ENCODE measurements at places on chromosomes 1 and 21. TPM values are rescaled to one million over a fixed set of nuclear protein-coding genes. Genes with fewer than 3 reads are reported as not detected.

Gene LCE2C
- not detected for total RNA-seq

Gene CA14
- not detected for total RNA-seq

Gene OLFM3
- not detected for total RNA-seq

Gene MPZ
- total RNA-seq, result 2.8 TPM

Gene LBR
- 145 TPM for total RNA-seq

Gene DCDC2B
- total RNA-seq, result not detected

Gene LRRC39
- 0.34 TPM for total RNA-seq

Gene PATJ
- total RNA-seq, result 8.1 TPM

Gene LYPD8
- not detected for total RNA-seq

Gene RGSL1
- total RNA-seq, result not detected

Gene KLHDC9
- 0.43 TPM for total RNA-seq

GRCh38 chr1:16474166-16474800 is 33.8 kb downstream of the NECAP2 start:
- no peak for DNase-seq

DNA sequence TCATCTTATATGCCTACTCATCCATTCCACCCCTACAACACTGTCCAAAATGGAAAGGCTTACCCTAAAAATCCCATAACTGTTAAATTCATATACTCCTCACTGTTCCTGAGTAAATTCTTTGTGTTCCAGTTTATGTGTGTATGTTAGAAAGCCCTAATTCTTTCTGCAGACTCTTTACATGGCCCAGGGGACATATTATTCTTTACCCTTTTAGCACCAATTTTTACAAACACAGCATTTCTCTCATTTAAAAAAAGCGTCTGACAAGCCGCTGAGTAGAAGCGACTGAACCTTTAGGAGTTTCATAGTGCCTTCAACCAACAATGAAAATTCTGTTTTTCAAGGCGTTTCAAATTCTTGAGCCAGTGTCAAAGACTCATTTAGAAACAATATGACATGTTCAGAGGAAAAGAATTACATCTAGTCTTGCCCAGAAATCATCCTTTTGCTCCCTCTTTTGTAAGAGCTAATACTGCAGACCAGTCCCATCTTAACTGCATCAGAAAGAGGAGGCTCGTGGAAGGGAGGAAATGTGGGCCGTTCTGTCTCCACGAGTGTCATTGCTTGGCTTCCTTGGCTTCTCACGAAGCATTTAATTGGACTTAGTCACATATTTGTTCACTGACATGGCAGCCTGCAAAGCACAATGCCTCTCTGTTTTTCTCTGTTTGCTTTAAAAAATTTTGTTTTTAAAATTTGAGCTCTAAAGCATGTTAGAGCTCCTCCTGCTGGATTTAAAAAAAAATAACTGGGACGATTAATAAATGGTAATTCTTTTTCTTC is 21.3 kb upstream of the C1orf105 start:
- peak; percentile 30 for DNase-seq

GRCh38 chr1:224381880-224382548 is 25.3 kb downstream of the CNIH4 start:
- peak; percentile 56 for DNase-seq

- no peak for DNase-seq
Measured at GRCh38 chr1:109777436-109777835, 13.7 kb upstream of the EPS8L3 start.

GRCh38 chr1:219413536-219413935 is 199.4 kb downstream of the ZC3H11B start:
- DNase-seq, result no peak

- peak; percentile 94 for DNase-seq
Measured at GRCh38 chr1:168439456-168440375, 104.1 kb downstream of the XCL2 start.

- DNase-seq, result no peak
Measured at GRCh38 chr1:237976331-237976730, 85.6 kb upstream of the ZP4 start.

GRCh38 chr1:62335656-62336055 is 16.4 kb upstream of the KANK4 start:
- DNase-seq, result no peak

- no peak for DNase-seq
Measured at GRCh38 chr1:84705513-84705912, 15.3 kb upstream of the SSX2IP start.

- no peak for DNase-seq
Measured at GRCh38 chr1:169090900-169091311, 15.6 kb upstream of the ATP1B1 start.

GRCh38 chr1:78047631-78048030 is 1.9 kb downstream of the GIPC2 start:
- DNase-seq, result no peak

DNA sequence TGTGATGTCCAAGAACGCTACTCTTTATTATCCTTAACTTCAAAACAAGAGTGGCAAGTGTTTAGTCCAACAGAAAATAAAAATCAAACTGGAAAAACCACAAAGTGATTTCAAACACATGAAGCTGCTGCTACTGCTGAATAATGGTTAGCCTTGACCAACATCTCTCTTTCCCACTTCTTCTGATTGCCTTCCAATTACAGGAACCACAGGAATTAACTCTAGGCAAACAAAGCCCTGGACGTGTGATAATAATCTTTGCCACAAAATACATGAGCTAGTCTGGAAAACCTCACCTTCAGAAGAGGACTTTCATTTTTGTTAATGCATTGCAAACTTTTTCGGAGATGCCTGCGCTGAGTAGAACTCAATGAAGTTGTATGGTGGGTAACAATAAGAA is 48.6 kb upstream of the COL11A1 start:
- no peak for DNase-seq

- DNase-seq, result no peak
Measured at GRCh38 chr1:115452600-115453329, 114.7 kb upstream of the NGF start.

DNA sequence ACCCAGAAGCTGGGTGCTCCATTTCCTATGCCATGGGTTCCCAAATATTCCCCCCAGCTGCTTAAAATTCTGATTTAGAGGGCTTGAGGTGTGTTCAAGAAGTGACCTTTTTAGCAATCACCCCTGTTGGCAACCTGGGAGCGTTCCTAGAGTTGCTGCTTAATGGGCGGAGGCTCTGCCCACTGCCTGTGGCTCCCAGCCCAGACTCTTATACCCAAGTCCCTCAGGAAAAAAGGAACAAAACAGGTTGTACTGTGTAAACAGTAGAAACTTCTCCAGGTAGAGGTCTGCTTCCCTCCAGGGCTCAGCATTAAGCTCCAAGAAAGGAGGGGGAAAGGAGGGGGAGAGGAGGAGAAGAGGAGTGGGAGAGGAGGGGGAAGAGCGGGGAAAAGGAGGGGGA is 14.6 kb upstream of the TENT5C start:
- DNase-seq, result no peak

DNA sequence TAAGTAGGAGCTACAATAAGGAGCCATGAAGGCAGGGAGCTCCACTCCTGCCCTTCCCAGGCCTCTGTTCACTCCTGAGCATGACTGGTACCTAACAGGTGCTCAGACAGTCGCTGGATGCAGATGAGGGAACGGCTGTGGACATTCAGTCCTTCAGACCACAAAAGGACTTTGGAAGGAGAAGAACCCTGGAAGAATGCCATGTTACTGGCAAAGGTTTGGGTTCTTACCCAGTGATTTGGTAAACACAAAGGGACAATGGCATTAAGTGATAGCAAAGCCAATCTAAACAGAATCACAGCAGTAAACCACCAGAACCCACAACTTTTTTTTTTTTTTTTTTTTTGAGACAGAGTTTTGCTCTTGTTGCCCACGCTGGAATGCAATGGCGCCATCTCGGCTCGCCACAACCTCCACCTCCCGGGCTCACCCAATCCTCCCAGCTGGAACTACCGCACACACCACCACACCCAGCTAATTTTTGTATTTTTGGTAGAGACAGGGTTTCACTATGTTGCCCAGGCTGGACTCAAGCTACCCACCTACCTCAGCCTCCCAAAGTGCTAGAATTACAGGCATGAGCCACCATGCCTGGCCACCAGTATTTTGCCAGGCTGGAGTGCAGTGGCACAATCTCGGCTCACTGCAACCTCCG is 7.5 kb upstream of the CBR3 start:
- DNase-seq, result no peak

GRCh38 chr1:208628022-208628914 is 384.1 kb upstream of the PLXNA2 start:
- no peak for DNase-seq

GRCh38 chr1:57376041-57376440 is 47.8 kb downstream of the DAB1 start:
- DNase-seq, result no peak

DNA sequence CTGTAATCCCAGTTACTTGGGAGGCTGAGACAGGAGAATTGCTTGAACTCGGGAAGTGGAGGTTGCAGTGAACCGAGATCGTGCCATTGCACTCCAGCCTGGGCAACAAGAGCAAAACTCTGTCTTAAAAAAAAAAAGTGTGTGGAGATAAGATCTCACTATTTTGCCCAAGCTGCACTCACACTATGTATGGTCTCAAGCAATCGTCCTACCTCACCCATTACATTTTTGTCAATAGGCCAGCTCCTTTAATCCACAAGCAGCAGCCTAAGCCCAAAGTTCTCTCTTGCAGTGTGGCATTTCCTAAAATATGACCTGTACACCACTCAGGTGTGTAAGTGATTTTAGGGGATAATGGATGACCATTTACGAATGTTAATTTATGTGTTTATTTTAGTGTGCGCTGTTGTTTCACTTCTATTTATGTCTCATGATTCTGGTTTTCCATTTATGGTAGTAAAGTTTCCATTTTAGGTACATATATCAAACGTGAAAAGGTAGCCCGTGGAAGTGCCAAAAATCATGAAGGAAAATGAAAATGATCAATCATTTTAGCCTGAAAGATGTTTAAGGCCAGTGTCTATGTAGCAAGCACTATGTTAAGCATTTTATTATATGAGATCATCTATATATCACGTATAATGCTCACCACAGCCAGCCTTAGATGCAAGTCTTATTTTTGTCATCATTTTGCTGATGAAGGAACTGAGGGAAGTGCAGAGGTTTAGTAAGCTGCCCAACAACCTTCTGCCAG is 5.6 kb downstream of the LCK start:
- DNase-seq, result no peak

DNA sequence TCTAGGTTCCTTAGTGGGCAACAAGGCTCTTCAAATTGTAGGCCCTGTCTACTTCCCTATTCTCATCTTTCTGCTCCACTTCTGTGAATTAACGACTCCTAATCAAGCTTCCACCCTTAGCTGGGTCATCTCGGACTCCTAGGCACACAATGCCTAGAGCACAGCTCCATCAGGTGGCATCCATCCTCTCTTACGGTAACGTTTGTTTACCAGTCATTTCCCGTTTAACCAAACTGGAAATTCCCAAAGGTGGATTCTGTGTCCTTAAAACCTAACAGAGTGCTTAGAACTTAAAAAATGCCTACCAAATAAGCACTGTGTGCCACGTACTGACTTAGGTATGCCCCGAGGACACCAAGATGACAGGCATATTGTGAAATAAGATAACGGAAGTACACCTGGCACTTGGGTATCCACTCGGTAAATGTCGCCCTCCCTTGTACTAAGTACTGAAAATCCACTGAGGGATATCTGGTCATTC is 1.5 kb downstream of the PARP1 start:
- DNase-seq, result peak; percentile 27

DNA sequence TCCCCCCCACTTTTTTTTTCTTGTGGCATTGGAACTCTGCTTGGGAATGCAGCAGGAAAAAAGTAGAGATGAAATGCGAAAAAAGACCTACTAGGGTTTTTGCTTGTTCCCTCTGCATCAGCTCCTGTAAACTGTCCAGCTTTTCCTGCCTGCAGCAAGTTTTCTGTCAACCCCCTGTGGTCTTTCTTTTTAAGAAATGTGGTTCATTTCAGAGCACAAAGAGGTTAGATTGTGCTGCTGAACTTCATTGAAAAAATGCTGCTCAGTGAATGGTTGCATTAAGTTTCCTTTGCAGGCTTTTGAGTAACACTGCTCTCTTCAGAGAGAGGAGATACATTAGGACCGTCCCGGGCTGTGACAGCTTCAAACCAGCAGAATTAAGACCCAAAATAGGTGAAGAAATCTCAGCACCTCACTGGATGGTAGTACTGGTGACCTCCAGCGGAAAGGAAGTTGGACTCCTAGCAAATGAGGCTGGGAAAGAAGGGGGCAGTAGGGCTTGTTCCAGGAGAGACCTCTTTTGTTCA is 80.7 kb downstream of the NDUFS5 start:
- no peak for DNase-seq

DNA sequence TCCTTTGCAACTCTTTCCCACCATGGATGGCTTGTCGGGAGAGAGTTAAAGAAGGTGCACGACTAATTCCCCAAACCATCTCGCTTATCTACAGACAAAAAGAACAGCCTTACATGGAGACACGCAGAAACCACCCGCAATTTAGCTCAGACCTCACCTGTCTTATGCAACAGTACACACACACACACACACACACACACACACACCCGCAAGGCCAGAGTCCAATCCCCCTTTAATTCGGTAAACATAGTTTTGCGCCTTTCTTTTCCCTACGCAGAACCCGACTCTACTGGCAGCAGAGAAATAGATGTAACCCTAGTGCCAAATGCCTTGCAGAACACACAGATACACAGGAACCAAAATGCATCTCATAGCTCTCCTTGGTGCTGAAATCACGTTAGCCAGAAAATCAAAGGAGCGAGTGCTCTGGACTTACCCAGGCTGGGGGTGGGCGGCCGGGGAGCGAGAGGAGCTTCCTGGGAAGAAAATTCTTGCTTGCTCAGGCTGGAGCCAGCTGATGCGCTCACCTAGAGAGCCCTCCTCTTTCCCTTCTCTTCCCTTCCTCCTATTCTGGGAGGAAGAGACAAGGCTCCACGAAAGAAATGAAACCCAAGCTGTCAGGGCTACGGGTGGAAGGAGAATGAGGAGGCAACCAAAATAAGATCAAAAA is 470 bp downstream of the TNR start:
- no peak for DNase-seq

DNA sequence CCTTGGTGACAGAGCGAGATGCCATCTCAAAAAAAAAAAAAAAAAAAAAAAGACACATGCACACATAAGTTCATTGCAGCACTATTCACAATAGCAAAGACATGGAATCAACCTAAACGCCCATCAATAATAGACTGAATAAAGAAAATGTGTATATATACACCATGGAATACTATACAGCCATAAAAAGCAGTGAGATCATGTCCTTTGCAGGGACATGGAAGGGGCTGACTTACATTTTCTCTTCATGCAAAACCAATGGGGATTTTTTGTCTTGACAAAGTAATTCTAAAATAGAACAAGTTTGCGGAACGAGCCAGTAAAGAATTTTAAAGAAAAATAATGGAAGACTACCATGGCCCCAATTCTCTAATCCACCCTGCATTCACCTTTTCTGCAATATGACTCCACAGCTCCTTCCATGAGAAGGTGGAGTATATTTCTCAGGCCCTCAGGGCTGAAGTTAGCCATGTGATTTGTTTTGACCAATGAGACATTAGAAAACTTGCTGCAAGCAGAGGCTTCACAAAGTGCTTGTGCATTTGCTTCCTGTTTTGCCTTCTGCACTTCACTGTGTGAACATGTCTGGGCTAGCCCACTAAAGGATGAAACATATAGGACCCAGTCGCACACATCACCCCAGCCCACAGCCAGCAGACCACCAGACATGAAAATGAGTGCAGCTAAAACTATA is 78.8 kb upstream of the NR5A2 start:
- DNase-seq, result peak; percentile 14

All from activated CD8-positive, alpha-beta T cell treated with anti-CD3 and anti-CD28 coated beads for 36 hours (primary cell).